ENCODE measurements at places on chromosomes 12 and 14.

DNA sequence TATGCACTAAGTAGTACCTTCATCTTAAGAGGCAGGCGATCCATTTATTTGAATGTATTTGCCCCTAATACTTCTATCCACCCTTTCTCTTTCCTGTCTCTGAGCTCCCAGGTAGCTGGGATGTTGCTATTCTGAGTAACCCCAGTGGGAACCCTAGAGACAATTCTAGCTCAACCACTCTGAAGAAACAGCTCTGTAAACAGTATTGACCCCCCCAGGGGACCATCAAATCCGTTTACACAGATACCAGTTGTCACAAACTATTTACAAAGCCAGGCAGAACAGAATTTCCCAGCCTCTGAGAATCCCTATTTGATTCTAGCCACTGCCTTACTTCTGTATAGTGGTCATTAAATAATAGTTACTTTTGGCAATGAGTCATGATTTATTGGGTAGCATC lies 64.9 kb downstream of the MIPOL1 start:
- no peak for DNase-seq

DNA sequence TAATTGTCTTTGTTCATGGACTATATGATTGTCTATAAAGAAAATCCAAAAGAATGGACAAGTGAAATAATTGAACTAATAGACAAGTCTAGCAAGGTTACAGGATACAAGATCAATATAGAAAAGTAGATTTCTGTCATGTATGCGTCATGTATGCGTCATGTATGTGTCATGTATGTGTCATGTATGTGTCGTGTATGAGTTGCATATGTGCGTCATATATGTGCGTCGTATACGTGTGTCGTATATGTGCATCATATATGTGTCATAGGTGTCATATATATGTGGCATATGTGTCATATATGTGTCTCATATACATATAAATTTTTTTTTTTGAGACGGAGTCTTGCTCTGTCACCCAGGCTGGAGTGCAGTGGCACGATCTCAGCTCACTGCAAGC lies 516.8 kb downstream of the NOVA1 start:
- no peak for DNase-seq

DNA sequence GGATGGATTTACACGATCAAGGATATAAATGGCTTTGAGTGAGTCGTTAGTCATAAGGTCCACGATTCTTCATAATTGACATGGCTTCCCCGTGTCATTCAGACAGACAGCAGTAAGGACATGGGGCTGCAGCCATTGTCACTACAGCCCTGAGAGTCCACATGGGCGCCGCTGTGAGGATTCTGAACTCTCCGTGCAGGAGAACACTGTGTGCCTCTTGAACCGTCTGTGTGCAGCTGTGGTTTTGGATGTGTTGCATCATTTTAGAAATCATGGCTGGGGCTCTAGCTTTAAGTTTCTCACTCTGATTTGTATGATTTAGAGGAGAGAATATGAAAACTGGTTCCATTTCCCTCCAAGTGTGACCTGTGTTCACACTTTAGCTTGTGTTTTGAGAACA lies 47.2 kb downstream of the NPAS3 start:
- DNase-seq = no peak

GRCh38 chr12:110670161-110670701 lies 18.7 kb downstream of the HVCN1 start:
- peak; percentile 18 for DNase-seq

DNA sequence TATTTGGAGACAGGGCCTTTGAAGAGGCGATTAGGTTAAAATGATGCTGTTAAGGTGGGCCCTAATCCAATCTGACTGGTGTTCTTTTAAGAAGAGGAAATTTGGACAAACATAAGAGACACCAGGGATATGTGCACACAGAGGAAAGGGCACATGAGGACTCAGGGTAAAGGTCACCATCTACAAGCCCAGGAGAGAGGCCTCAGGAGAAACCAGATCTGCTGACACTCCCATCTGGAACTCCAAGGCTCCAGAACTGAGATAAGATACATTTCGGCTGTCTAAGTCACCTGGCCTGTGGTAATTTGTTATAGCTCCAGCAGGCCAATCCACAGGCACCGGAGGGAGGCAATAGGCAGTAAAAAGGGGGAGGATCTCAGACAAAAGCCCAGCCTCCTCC lies 48.6 kb downstream of the KICS2 start:
- no peak for DNase-seq

GRCh38 chr12:85662207-85662602 lies 174.0 kb downstream of the RASSF9 start:
- DNase-seq = no peak

DNA sequence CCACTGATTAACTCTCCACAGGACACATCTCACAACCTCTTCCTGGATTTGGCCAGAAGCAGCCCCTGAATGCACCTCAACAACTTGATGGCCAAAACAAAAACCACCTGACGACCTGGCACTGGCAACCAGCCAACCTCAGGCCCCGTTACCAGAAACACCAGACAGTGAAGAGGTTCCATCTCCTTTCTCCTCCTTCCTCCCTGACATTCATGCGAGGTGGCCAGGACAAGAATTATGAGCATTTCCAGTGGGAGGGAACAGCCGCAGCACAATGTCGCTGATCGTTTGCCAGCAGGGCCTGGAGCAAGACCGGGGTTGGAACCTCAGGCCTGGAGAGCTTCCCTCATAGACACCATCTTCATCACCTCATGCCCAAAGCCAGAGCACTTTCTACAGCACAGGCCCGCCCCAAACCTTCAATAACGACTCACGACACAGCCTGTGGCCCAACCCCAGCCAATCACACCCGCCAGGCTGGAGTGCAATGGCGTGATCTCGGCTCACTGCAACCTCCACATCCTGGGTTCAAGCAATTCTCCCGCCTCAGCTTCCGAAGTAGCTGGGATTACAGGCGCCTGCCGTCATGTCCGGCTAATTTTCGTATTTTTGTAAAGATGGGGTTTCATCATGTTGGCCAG lies 48.7 kb downstream of the CCDC88C start:
- DNase-seq = no peak

GRCh38 chr12:102479099-102479885 lies 1.1 kb downstream of the IGF1 start:
- DNase-seq = no peak

GRCh38 chr14:89060191-89060590 lies 235.7 kb downstream of the TTC8 start:
- DNase-seq = no peak

GRCh38 chr14:53187921-53188463 lies 34.9 kb upstream of the DDHD1 start:
- no peak for DNase-seq

DNA sequence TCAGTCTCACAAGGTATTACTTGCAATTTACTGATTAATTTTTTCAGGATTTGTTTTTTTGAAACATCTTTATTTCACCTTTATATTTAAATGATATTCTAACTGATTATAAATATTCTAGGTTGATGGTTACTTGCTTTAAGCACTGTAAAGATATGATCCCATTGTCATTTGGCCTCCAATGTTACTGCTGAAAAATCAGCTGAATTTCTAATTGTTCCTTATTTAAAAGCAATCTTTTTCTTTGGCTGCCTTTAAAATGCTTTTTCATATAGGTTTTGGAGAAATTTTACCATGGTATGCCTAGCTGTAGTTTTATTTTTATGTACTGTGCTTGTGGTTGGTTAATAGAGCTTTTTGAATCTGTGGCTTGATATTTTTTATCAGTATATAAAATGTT lies 275.6 kb upstream of the PPFIA2 start:
- DNase-seq = no peak

GRCh38 chr14:56182410-56182809 lies 64.2 kb downstream of the PELI2 start:
- no peak for DNase-seq

- peak; percentile 24 for DNase-seq
Measured at GRCh38 chr12:48890657-48891418, 25.2 kb upstream of the RND1 start.

- no peak for DNase-seq
Measured at GRCh38 chr12:62686938-62687337, 220.3 kb downstream of the MON2 start.

DNA sequence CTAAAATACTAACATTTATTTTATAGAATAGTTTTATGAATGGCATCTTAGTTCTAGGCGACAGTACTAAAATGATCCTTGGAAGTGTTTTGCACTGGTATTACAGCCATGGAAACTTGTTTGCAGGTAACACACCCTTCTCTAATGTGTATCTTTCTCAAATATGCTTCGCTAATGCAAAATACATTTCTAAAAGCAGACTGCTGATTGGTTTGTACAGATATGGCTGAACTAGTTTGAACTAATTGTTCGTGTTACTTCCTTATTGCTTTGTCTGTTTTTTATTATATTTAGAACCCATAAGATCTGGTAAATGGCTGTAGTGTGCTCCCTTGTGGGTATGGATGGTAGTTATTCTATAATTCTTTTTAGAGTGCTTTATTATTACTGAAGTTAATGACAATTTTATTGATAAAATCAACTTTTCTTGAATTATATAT lies 53.0 kb downstream of the ATF7IP start:
- DNase-seq = no peak

DNA sequence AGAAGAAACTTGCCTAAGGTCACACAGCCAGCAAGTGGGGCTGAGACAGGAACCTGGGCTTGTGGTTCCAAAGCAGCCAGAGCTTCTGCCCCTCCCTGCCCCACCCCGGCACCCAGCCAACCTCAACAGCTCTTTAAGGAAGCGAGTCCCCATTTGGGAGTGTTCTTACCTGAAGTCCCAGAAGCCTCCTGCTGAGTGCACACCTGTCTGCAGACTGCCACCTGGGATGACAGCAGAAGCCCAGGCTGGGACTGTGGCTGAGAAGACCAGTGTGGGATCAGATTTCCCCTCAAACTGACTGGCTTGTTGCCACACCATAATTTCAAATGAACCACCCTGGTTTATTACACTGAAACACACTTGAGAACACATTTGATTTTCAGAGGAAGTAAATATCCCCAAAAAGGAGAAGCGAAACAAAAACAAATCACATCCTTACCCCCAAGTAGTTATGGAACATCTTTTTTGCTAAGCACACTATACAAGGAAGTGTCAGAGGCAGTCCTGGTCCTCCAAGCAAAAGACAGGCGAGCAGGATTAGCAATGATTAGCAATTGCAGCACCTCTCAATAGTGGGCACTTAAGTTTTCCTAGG lies 6.3 kb upstream of the RIN3 start:
- no peak for DNase-seq

DNA sequence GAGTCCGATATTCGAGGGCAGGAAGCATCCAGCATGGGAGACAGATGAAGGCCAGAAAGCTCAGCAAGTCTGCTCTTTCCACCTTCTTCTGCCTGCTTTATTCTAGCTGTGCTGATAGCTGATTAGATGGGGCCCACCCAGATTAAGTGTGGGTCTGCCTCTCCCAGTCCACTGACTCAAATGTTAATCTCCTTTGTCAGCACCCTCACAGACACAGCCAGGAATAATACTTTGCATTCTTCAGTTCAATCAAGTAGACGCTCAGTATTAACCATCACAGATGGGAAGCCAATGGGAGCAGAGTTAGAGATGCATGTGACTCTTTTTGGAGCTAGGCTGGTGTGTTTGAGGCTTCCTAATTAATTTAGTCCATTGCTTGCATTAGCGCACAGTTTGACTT lies 17.0 kb downstream of the C12orf75 start:
- DNase-seq = no peak

DNA sequence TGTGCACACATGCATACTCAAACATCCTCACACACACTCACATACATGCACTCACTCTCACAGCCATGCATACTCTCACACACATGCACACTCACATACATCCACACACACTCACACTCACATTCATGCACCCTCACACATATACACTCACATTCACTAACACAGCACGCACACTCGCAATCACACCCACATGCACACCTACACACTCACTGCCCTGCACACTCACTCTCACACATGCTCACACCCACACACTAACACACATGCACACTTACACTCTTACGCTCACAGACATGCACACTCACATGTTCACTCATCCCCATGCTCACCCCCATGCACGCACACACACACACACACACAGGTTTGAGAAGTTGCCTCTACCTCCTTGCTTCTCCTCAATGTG lies 63.2 kb upstream of the SFSWAP start:
- no peak for DNase-seq
